ENCODE measurements at places on chromosomes 16 and 17.

DNA sequence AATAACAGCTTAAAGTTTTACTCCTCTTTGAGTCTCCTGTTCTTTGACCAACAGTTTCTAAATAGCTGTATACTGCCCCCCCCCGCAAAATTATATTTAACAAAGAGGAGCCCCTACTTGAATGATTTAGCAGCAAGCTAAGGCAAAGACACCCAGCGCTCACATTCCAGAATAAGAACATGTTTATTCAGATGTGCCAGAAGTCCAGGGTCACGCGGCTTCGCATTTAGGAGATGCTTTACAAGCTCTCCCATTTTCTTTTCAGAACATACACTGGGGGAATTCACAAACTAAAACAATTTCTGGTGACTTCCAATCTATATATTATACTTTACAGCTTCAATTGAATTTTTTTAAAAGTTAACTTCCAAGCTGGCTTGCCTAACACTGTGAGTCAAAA, 5.3 kb downstream of the PLD6 start:
- no peak for DNase-seq

DNA sequence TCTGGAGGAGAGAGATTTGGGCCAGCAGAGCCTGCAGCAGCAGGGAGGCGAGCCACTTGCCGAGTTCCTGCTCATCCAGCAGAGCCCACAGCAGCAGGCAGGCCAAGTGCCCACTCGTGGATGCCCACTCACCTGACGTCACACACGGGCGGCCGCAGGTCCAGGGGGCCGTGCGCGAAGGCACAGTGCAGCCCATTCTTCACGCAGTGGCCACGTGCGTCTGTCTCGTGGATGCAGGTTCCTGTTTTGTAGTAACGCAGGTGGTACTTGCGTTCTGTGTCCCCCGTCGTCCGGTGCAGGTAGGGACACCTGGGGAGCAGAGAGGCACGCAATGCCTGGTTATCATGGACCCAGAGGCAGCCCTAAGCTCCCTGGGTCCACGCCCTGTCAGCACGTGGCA, 11.5 kb downstream of the UNKL start:
- no peak for DNase-seq

GRCh38 chr17:27807567-27808470, 7.5 kb upstream of the NOS2 start:
- DNase-seq = peak; percentile 25

- DNase-seq = peak; percentile 29
Measured at GRCh38 chr16:2874912-2875362, 8.1 kb upstream of the FLYWCH2 start.

DNA sequence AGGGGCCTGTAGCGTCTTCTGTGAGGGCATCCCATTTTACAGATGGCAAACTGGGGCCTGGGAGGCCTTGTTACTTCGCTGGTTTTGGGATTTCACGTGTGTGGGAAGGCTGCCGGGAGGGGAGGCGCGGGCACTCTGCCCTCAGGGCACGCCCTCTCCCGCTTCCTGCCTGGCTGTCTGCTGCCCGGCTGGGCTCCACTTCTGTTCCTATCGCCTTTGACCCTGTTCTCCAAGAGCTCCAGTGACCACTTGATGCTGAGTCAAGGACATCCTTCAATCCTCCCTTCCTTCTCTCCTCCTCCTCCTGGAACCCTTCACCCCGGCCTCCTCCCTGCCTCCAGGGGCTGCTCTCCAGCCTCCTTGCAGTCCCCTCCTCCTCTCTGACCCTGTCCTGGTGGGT, 16.0 kb downstream of the SPNS3 start:
- no peak for DNase-seq
